ENCODE measurements at places on chromosomes 4 and X. TPM values are rescaled to one million over a fixed set of nuclear protein-coding genes. Genes with fewer than 3 reads are reported as not detected.

Gene CORIN
- total RNA-seq = 0.26 TPM

Gene PSAPL1
- total RNA-seq = not detected

DNA sequence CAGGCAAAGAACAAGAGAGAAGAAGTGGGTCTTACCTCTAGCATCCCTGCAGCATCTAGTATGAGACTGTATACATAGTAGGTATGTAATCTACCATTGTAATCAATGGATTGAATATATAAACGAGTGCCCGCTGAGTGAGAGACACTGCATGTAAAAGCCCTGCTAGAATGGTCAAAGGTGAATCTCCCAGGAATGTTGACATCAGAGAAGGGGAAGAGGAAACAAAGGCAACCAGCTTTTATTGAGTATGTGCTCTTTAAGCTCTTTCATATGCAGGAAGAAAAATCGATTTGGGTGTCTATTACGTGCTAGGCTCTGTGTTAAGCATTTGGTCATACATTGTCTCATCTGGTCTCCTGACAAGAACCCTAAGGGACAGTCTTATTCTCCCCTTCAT is 91.9 kb upstream of the KLHL13 start:
- ATAC-seq = no peak

DNA sequence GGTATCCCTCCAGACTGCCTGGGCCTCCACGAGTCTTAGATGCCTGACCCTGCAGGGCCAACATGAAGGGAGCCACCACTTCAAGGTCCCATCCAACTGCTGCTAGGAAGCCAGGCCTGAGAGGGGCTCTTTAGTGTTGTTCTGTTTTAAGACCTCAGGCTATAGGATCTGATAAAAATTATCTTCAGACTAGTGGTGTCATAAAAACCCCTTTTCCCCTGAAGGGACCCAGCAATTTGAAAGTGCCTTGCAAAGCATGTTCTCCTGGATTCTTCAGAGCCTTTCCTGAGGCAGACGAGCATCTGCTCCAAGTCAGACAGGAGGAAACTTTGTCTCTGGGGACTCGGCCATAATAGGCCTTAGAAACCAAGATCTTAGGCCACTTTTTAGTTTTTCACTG is 26.9 kb downstream of the TSPAN5 start:
- ATAC-seq = no peak

DNA sequence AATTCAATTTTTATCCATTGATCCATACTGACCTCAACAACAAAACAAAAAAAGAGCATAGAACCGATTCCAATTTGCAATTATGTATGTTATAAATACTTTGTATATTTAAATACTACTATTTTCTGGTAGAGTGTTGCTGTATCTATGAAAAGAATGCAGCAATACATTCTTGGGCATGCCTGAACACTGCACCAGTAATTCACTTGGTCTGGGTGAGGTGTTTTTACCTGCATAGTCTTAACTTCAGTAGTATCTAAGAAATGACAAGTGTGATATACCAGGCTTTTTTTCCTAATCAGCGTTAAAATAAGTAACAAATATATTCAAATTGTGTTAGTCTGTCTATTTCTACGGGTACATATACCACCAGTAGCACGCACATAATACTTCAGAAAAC is 120.2 kb downstream of the KLHL13 start:
- ATAC-seq = no peak

GRCh38 chrX:140141444-140142029 is 176.2 kb upstream of the CXorf66 start:
- ATAC-seq = no peak

Gene GLRB
- not detected for total RNA-seq

GRCh38 chr4:79399076-79399475 is 9.0 kb downstream of the GK2 start:
- no peak for ATAC-seq

GRCh38 chr4:87882861-87883260 is 50.1 kb downstream of the MEPE start:
- ATAC-seq = no peak

DNA sequence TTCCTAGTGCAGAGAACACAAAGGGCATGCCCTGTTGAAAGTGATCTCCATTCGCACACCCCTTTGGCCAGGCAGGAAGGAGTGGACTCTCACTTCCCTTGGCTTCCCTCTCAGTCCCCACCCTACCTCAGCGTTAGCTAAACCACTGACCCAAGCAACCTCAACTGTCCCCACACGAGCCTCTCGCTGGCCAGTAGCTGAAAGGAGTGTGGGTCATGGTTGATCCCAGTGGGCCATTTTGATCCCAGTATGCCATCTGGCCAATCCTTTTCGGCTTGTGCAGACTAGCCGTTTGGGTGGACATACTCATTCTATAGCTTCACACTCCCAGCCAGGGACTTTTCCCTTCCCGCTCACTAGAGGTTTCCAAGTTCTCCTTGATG is 24.4 kb upstream of the BCORL1 start:
- no peak for ATAC-seq

DNA sequence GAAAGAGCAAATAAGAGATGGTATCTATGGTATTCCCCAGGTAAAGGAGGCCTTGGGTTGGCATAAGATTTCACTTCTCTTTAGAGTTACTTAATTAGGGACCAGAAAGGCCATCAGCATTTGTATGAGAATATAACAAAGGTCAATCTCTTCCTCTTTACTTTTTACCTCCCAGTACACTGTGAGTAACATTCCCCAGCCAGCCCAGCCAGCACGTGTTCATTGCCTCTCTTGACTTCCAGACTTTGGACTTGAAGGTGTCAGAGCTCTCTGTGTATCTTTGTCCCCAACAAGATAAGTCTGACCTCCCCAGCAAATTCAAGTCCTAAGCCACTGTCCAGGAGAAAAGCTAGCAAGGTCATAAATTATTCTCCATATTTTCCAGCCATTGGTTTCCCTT is 110.5 kb downstream of the AR start:
- ATAC-seq = no peak

Gene IL2RG
- total RNA-seq = 317 TPM

- ATAC-seq = no peak
Observed at GRCh38 chr4:53994382-53995102, 69.9 kb downstream of the CHIC2 start.

- ATAC-seq = no peak
Observed at GRCh38 chr4:20724915-20725314, 24.7 kb downstream of the PACRGL start.

GRCh38 chr4:55398966-55399365 is 3.2 kb downstream of the TMEM165 start:
- no peak for ATAC-seq

- ATAC-seq = no peak
Observed at GRCh38 chrX:10931976-10932375, 179.2 kb upstream of the HCCS start.

- ATAC-seq = peak; percentile 89
Observed at GRCh38 chrX:149837639-149838038, 43.3 kb upstream of the MAGEA8 start.

GRCh38 chr4:67019686-67020437 is 525.4 kb downstream of the CENPC start:
- ATAC-seq = no peak

Gene MAGEC2
- not detected for total RNA-seq

Gene CYP4V2
- 8.2 TPM for total RNA-seq

GRCh38 chr4:52853351-52853750 is 8.8 kb upstream of the RASL11B start:
- ATAC-seq = no peak

DNA sequence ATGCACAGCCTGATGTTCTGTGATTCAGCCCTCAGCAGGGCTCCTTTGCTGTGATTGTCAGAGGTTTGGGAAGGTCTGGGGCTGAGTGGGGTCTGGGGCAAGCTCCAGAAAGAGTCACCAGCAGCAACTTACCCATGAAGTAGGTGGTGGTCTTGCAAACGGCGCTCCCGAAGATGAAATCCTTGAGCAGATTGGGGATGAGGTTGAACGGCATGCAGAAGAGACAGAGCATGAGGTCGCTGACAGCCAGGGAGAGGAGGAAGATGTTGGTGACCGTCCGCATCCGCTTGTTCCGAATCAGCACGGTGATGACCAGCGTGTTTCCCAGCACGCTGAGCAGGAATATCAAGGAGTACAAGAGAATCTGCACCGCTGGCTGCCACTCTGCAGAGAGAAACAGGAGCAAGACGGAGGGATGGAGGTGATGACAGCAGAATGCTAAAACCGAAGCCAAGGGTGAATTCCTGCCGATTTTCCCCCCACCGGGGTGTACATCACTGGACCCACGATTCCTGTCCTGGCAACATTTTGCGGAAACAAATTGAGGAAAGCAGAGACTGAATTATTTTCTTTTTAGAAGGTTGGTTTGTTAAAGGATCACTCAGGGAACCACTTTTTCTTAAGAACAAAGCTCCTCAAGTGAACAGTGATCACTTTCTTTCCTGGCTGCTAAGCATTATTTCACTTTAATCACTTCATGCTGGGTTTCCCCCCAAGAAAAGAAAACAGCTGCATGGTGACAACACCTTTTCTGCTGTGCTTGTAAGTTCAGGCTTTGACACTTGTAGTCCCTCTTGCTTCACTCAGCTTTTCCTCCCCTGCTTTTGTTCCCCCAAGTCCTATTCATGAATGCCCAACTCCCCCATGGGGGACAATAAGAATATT is 941 bp downstream of the CCKAR start:
- no peak for ATAC-seq

DNA sequence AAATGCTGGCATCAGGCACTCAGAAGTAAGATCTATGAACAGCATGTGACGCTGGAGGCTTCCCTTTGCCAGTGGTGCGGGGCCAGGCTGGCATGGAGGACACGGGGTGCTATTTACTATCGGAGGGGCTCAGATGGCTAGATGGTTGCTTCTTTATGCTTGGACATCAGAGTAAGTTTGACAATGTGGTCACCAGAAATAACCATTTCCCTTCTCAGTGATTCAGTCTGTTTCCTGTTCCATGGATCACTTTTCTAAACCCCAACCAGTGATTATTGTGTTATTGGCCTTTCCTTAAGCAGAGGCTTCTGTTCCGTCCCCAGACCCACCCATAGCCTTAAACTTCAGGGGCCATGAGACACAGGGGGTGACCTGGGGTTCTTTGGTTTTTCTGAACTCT is 55.4 kb upstream of the DHX15 start:
- ATAC-seq = no peak

Gene PDE6B
- total RNA-seq = 5.8 TPM

Gene SAGE1
- not detected for total RNA-seq

DNA sequence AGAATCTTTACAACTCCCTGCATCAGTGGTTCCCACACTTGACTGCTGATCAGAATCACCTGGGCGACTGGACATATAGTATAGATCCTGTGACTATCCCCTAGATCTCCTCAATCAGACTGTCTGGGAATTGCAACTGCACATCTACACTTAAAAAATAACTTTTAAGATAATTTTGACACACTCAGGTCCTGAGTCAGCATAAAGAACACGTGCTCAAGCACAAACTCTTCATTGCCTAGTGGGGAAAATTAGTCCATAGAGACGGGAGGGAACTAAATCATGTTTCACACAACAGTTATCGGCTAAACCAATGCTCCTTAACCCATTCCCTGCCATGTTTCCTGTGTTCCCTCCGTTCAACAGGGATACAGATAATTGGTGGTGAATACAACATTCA is 243.5 kb upstream of the FGF13 start:
- ATAC-seq = no peak

Gene POF1B
- 0.61 TPM for total RNA-seq

Gene FAM184B
- not detected for total RNA-seq

GRCh38 chr4:145347684-145348083 is 134.0 kb upstream of the SMAD1 start:
- no peak for ATAC-seq

Gene PCGF3
- total RNA-seq = 35.3 TPM

Gene DLG3
- total RNA-seq = 17.6 TPM

DNA sequence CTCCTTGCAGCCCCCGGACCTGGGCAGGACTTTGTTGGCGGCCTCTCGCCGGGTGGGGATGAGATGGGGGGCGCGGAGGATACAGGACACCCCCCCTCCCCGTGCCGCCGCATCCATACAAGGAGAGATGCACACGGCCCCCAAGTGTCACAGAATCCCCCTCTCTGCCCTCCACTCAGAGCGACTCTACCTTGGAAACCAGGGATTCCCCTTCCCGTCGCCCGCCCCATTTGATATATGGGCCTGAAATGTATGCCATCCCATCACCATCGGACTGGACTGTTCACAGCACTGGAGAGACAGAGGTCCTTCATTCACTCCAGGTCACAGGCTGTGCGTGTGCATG is 426 bp downstream of the PORCN start:
- ATAC-seq = peak; percentile 43

Gene WAS
- total RNA-seq = 102 TPM

Gene ENOPH1
- total RNA-seq = 61.1 TPM

Gene SOX3
- total RNA-seq = not detected

Data from activated T-helper 17 cell treated with anti-CD3 and anti-CD28 coated beads, Interleukin-2, amount 50 U/mL, for 72 hours (primary cell).